Stimulated activated CD4-positive, alpha-beta T cell treated with anti-CD3 and anti-CD28 coated beads, Interleukin-4, amount 100 ng/mL, for 1 hour (primary cell): ENCODE measurements at places on chromosomes 12 and 14.

DNA sequence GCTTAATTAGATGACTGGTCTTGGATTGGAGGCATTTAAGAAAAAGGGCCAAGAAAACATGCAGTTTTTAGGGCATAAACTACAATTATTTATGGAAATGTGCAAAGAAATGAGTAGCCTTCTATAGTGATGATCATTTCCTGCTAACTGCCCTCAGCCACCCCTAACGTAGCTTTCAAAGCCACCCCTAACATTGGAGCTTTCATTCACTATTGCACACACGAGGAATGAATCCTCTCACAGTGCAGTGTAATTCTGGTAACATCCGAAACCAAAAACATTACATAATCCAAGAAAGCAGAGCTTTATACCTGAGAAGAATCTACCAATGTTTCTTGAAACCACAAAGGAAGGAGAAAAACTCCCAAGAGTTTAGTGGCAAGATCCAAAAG is 1003.6 kb downstream of the TMEM121 start:
- no peak for DNase-seq

- DNase-seq = peak; percentile 42
Measured at GRCh38 chr12:67827820-67828383, 161.3 kb upstream of the IFNG-AS1 start.

DNA sequence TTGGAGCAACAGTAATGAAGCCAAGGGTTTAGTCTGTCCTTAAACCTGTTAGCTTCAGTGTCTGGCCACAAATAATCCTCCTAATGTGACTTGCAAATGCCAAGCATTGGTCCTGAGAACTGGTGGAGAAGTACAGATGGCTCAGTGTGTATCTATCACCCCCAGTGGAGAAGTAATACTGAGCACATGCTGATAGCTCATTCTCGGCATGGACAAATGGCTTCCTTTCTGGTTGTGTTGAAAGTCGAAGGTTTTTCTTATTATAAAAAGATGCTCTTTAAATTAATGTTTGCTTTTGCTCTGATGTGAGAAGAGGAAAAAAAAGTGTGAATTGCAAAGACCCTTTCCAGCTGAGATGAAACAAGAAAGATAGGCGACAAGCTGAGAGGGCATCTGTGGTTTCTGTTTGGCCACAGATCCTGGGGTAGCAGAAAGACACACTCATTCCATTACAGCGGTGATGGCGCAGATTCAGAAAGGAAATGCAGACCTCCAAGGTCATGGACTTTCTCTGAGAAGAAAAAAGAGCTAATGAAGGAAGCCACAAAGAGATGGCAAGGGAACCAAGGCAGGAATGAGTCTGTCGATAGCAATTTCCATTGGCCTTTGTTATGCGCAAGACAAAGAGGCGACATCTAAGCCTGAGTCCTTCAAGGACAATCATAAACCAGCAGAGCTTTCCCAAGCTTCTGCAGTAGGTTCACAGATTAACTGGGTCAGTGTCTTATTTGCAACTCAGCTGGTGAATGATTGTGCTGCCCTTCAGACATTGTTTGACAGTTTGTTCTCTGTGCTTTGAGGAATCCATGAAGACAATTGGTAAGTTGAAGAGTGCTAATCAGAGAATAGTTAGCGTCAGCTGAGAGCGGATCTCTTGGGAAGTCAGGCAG is 155.5 kb upstream of the RGS6 start:
- DNase-seq = no peak

DNA sequence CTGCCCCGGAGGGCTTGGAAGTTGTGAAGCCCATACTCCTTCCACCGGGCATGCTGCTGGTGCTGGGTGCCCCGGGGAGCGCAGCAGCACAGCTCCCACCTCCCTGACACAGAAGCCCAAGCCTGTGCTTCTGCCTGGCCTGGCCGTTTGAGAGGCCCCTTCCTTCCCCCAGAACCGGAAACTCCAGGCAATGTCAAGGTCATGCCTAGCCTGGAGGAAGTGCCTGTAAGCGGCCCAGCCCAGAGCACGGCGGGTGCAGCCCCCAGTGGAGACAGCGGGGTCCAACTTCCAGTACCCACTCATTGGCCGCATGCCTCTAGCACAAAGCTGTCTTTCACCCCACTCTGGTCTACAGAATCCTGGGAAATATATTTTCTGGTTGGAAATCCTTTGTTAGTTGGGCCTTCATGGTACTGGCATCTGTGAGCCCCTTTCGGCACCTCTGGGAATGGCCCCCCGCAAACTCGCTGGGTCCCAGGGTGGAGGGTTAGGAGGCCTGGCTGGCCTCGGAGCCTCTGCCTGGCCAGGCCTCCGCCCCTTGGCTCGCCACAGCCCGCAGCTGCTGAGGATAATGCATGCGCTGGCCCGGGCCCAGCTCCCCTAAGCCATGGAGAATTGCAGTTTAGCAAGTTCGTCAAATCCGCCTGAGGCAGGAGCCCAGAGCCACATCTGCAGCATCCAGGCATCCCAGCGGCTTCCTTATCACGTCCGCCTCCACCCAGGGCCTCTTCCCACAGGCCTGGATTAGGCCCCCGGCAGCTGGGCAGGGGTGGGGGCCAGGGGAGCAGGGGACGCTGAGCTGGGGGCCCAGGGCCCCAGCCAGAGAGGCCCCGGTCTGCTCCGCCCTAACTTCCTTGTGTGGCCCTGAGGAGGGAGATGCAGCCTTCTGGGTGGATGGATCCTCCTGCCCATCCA is 48.9 kb upstream of the DLK1 start:
- no peak for DNase-seq

DNA sequence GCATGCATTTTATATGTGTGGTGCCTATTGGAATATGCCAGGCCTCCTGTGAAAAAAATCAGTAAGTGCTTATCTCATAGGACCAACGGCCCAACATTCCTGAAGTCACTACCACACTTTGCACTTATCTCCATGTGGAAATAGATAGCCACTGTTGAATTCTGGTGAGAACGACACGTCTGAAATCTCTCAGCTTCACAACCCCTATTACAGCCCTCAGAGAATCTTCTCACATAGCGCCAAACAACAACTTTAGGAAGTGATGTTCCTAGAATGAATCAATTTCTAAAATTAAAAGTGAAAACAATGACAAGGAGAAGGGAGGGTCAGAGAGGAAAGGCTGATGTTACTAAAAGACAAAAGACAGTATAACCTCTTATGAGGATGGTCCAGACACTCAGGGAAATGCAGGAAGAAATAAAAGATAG is 270.8 kb upstream of the BTG1 start:
- DNase-seq = no peak

- no peak for DNase-seq
Measured at GRCh38 chr14:34833549-34834523, 41.3 kb downstream of the BAZ1A start.

DNA sequence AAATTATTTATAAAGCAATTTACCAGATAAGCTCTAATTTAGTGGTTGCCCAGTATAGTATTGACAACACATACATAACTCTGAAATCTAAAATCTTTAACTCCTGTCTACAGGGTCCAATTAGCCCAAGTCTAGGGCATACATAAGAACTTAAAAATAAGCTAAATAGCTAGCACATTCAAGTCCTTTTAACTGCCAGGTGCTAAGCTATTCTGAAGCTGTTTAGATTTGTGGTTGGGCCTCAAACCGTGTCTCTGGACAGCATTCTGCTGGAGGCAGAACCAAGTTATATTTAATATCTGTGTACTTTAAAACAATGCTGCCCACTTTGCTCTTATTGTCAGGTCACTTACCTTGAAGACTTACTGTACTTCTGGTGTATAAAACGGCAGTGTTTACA is 19.0 kb downstream of the RPS6KA5 start:
- no peak for DNase-seq

GRCh38 chr12:38872156-38872555 is 33.2 kb downstream of the CPNE8 start:
- DNase-seq = no peak

- DNase-seq = no peak
Measured at GRCh38 chr12:5000658-5001385, 42.9 kb upstream of the KCNA5 start.

DNA sequence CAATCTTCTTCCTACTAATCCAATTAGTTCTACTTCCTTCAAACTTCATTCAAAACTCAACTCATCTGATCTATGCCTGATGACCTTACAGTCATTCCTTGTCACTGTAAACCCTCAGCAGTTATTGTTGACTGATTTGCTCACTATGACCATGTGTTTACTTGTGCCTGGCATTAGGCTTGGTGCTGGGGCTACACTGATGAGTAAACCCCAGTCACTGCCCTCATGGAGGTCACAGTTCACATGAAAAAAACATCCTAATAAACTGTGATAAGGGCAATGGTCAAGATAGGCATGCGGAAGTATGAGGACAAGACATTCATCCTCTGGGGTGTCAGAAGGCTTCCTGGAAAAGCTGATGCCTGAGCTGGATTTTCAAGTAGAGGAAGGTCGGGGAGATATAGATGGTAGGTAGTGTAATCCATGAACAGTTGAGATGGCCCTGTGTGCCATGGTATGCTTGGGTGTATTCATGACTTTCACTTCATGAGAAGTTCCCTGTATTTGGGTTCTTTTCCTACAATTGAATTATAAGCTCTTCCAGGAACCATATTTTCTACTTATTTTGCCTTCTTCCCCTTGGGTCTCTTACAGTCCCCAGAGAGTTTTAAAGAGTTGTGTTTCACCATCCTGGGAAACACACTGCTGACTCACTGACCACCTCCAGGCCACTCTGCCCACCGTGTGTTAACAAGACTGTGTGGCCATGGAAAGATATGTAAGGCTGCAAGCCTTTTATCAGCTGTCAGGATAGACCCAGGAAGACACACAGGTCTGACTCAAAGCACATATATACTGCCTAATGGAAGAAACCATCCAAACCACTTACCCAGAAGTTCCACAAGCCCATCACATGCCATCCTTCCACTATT is 38.7 kb upstream of the DUSP6 start:
- no peak for DNase-seq

- DNase-seq = peak; percentile 76
Measured at GRCh38 chr14:21014761-21015190, 10.1 kb downstream of the NDRG2 start.

GRCh38 chr14:30267141-30267540 is 291.8 kb upstream of the G2E3 start:
- no peak for DNase-seq

DNA sequence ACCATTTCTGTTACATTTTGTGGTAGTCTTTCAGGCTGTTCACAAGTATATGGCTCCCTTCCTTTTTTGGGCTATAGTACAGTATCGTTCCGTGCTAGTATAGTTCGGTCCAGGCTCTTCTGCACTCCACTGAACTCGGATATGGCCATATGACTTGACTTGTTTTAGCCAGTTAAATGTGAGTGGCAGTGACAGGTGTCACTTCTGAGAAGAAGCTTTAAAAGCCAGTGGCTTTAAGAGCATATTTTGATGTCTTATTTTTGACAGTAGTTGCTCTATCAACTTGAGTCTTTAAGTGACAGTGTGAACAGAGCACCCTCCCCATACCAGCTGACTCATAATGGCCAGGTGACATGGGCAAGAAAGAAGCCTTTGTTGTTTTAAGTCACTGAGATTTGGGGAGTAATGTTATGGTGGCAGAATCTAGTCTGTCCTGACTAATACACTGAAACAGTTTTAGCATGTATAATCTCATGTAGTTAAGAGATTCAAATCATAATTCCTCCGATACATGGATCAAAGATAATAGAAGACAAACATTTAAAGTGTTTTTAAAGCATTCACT is 64.6 kb downstream of the ANO4 start:
- no peak for DNase-seq

DNA sequence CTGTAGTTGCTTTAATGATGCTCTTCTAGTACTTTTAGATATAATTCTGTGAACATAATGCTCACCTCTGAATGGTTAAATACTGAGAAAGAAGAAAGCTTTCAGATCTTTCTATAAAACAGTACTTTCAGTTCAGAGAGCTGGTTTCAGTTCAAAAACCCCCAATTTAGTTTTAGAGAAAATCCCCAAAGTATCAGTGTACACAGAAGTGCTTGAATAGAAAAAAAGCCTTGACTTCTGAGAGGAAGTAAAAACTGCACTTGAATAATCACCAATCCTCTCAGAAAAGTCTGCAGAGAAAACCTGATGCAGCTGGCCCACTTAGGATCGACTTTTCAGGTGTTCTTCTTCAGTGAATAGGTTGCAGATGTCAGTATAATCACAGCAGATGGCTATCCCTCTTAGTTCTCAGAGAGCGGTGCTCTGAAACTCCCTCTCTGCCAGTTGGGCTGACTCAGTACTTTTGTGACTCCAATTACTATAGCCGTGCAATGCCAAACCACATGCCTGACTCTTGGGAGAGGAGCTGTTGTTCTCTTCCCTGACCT is 616.3 kb downstream of the LRFN5 start:
- DNase-seq = no peak

DNA sequence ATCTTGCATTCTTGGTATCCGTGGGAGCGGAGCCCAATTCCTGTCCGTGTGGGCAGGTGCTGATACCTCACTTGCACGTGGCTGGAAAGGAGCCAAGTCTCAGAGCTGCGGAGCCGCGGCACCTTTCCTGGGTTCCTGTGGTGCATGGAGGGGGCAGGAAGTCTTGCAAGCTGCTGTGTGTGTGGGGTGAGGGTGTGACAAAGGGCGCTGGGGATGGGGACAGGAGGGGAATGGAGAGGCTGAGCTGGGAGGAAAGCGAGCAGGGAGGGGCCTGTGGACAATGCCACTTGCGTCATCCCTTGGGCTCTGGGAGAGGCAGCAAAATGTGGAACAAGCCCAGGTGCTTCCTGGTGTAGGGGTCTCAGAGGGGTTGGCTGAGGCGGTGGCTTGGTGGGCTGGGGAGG is 86.7 kb downstream of the CALM1 start:
- peak; percentile 26 for DNase-seq

DNA sequence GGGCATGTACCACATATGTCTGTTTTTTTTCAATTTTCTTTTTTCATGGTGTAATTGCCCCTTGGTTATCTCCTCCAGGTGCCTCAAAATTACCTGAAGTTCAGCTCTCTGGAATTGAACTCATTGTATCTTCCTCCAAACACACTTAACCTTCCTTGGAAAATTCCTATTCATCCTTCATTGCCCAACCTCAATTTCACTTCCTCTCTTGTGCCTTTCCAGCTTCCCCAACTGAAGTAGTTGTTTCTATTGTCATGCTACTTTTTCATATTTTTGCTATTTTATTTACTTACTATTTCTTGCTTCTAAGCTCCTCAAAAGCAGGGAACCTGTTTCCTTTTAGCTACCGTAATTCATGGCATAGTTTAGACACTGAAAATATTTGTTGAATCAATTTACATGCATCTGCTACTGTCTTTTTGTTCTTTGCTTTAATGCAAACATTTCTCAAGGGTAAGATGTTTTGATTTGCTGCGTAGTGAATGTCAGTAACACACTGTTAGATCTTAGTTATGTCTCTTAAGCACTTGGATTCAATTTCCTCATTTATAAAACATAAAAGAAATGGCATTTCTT is 37.0 kb upstream of the STXBP6 start:
- no peak for DNase-seq

DNA sequence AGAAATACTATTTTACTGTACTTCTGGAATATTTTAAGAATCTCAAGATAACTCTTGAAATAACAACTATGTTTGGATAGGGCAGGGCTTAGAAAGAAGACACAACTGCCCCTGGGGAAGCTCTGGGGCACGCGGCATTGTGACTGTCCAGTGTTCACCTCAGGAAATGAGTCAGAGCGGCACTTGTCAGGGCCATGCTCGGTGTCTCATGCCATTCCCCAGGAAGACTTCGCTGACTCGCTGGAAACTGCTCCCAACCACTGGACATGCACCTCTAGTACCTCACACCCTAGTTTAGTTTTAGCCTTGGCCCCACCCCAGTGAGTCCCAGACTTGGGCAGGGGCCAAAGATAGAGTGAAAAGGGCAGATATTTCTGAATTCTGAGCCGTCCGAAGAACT is 192.0 kb downstream of the TTC7B start:
- DNase-seq = no peak

GRCh38 chr14:61300754-61301153 is 19.6 kb upstream of the TMEM30B start:
- DNase-seq = no peak

- DNase-seq = peak; percentile 51
Measured at GRCh38 chr12:117857632-117858612, 110.9 kb downstream of the KSR2 start.
